Panc1 (cell line): ENCODE measurements at places on chromosomes 3 and 15.

GRCh38 chr3:99852851-99853250 lies 35.2 kb downstream of the CMSS1 start:
- DNase-seq, result no peak

- DNase-seq, result no peak
Measured at GRCh38 chr15:39585871-39586301, 5.0 kb downstream of the THBS1 start.

- DNase-seq, result no peak
Measured at GRCh38 chr3:9070961-9071360, 107.7 kb upstream of the RAD18 start.

DNA sequence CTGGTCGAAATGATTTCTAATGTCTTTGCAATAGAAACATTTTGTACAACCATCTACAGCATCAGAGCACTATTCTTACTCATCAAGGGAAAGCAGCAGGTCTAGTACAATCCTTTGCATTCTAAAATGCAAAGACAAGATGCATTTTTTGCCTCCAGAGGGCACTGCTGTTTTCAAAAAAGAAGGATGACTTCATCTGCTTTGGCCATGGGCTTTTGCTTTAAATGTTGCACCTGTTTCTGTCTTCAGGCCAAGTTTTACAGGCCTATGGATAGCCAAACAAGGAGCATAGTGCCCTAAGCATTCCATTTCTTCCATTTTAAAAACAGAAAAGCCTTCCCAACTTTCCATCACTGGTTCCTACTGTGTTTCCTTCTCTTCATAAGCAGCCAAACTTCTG lies 3.4 kb downstream of the PARP9 start:
- peak; percentile 62 for DNase-seq

DNA sequence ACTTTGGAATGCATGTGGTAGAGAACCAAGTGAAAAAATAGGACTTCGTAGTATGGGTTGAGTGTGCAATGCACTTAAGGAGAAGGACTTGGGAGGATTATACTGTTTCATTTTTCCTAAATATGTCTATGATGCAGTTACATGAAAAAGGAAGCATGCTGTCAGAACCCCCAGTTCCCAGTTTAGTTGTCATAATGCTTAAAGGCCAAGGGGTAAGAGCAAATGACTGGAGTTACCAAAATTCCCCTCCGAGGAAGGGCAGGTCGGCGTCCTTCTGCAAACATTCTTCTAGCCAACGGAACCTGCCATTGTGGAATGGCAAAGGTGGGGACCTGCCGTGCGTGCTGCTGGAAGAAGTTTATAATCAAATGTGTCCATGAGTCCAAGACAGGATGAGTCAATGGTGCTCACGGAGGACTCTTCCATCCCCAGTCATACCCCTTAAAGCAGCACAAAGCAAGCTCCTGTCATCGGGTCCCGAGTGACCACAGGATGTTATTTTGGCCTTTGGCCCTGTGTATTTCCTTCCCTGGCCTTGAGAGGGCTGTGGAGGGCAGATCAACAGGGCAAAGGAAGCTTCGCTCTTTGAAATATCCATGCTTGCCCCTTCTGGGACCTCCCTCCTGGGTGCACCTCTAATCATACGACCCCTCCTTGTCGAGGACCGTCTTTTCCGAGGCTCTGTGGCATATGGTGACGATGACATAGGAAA lies 93.2 kb downstream of the SLCO3A1 start:
- no peak for DNase-seq

DNA sequence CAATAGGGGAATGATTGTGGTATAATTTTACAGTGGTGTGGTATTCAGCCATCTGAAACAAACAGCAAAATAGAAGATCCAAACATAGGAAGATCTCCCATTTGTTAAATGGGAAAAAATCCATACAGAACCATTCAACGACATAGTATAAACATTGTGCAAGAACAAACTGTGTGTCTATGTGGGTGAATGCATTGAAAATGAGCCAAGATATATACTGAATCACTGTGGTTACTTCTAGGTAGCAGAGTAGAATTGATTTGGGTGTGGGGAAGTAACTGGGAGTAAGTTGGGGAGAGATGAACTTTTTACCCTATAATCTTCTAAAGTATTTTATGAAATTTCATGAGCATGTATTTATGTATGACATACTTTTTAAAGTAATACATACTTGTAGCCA lies 123.1 kb upstream of the UMPS start:
- no peak for DNase-seq

GRCh38 chr3:16365491-16366128 lies 100.6 kb downstream of the OXNAD1 start:
- no peak for DNase-seq

DNA sequence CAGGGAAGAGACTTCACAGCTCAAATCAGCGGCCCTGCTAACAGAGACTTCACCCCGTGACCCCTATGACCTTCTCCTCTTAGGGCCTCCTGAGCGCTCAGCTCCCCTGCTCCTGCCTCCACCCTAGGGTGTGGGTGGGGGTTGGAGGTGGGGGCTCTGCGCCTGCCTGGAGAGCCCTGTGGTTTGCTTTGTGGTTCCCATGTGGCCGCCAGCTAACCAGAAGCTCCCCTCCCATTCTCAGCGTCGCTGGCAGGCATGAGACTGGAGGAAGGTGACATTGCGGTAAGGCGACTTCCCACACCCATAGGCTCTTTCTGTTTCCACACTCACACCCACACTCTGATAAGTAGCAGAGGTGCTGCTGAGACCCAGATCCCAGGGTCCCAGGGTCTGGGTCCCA lies 27.6 kb downstream of the XYLB start:
- DNase-seq, result no peak

- no peak for DNase-seq
Measured at GRCh38 chr3:143331350-143331749, 211.8 kb downstream of the CHST2 start.

DNA sequence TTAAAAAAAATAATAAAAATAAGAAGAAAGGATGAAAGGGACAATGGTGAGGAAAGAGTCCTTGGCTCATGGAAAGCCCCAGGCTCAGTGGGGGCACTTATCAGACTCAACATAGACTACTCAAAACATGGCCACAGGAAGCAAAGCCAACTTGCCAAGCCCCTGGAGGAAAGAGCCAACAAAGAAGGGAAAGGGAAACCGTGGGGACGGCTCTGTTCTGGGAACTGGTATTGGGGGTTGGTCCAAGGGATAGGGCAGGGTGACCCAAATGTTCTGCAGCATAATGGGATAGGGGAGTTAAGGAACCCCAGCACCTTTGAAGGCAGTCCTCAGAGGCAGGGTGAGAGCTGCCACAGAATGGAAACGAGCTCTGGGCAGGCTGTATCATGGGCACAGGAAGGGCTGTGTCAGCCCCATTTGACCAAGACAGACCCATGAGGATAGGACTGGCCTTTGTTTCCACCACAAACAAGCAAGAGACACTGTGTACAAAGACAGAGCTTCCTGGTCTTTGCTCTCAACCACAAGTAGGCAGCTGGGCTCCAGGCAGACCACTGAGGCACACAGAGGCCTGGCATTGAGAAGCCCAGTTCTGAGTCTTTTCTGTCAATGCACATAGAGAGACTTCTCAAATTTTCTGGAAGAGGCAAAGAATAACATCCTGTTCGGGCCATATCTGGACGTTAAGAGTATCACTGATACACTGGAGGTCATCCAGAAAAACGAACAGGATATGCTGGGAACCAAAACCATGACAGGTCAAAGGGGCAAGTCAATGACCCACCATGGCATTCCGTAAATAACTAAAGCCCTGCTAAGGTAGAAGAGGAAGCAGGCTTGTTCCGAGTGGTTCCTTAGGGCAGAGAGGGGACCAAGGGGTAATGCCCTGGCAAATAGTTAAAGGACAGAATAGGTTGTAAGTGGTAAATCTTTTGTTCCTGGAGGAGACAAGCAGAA lies 10.6 kb upstream of the SEMA7A start:
- DNase-seq, result no peak

DNA sequence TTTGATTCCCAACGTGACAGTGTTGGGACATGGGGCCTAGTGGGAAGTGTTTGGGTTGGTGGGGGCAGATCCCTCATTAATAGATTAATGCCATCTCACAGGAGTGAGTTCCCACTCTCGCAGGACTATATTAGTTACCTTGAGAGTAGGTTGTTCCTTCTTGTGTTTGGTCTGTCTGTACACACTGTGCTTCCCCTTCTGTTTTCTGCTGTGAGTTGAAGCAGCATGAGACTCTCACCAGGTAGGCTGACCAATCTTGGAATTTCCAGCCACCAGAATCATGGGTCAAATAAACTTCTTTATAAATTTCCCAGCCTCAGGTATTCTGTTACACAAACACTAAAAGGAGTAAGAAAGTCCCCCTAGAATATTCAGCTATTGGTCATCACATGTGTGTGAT lies 145.4 kb downstream of the ERC2 start:
- no peak for DNase-seq

- DNase-seq, result no peak
Measured at GRCh38 chr15:87961851-87962420, 294.6 kb downstream of the NTRK3 start.

GRCh38 chr15:67186226-67186649 lies 68.2 kb downstream of the AAGAB start:
- DNase-seq, result no peak

GRCh38 chr3:11423868-11424267 lies 151.7 kb downstream of the ATG7 start:
- no peak for DNase-seq

GRCh38 chr15:96245252-96245651 lies 85.2 kb upstream of the NR2F2 start:
- DNase-seq, result no peak

DNA sequence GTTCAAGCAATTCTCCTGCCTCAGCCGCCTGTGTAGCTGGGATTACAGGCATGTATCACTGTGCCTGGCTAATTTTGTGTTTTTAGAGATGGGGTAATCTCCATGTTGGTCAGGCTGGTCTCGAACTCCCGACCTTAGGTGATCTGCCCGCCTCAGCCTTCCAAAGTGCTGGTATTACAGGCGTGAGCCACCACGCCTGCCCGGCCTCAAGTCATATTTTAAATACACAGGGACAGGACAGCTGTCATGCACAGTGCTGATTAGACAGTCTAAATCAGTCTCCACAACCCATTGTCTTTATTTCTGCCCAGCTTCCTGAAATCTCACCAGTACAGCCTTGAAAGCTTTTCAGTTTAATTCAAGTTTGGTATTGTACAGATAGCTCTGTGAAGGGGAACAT lies 587.4 kb downstream of the FOXP1 start:
- no peak for DNase-seq

DNA sequence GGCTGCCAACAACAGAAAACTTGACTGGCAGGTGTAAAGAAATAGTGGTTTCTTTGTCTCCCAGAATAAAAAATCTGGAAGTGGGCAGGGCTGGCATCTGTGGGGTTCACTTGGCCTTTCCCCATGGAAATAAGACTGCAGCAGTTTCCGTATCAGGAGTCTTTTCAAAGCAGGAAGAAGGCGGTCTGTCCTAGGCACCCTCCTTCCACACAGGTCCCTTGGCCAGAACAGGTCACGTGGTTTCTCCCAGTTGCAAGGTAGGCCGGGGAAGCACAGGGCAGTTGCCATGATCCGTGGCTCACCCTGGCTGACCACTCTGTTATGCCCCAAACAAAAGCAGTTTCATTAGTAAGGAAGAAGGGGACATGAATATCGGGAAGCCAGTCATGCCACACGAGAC lies 45.4 kb downstream of the ZDHHC19 start:
- no peak for DNase-seq

- no peak for DNase-seq
Measured at GRCh38 chr3:66467996-66468735, 32.7 kb downstream of the LRIG1 start.

DNA sequence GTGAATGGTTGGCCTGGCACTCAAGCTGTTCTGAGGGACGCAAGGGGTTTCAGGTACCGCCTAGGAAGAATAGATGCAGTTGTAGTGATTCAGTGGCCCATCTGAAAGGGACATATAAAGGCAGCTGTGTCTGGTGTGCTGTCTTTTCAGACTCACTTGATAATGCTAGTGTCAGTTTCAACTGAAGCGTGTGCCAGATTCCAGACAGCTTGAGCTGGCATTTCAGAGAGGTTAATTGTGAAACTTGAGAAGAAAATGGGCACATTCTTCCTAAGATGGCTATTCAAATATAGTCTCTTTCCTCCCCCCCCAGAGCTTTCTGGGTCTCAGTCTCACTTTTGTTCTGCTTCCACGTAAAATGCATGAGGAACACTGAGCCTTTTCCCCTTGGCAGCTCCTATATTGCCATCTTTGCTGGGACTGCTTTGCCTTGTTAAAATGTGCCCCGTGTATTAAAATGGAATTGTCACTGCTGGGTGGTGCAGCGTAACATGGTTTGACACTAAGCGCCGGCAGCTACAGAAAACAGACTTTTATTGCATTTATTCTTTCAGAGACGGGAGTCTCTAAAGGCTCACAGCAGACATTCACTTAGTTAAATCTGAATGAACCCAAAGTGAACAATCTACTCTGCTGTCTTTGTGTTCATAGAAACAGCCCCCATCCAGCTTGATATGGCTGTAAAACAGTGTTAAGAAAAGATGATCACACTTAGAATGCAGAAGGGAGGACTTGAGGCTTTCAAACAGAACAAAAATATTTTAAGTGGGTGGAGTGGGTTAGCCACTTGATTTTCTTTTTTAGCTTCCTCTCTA lies 478.7 kb downstream of the RBMS3 start:
- DNase-seq, result no peak

GRCh38 chr3:50574444-50574831 lies 5.1 kb downstream of the HEMK1 start:
- DNase-seq, result no peak

- DNase-seq, result no peak
Measured at GRCh38 chr15:31307270-31308184, 19.1 kb upstream of the KLF13 start.

- DNase-seq, result no peak
Measured at GRCh38 chr3:98328933-98329332, 24.7 kb upstream of the OR5K4 start.

GRCh38 chr15:48798319-48798718 lies 12.6 kb downstream of the CEP152 start:
- no peak for DNase-seq

DNA sequence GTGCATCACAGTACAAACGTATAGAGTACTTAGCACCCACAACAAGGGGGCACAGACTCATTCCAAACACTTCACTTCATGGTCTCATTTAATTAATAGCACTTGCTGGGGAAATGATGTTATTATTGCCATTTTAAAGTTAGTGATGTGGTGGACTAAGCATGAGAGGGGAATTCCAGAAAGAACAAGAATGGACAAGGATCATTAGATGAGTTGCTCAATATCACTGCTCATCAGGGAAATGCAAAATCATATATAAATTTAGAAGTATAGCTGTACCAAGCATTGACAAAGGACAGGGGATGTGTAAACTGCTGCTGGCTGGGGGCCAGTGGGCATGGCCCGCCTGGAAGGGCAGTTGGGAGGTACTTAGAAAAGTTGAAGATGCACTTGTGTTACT lies 14.6 kb downstream of the PRR20G start:
- DNase-seq, result no peak

- no peak for DNase-seq
Measured at GRCh38 chr15:26686547-26687187, 86.2 kb downstream of the GABRB3 start.
